ENCODE measurements at places on chromosomes 16 and 17. TPM values are rescaled to one million over a fixed set of nuclear protein-coding genes. Genes with fewer than 3 reads are reported as not detected.

The ABCA5 gene
- 21.1 TPM for polyA plus RNA-seq

The GALK1 gene
- polyA plus RNA-seq, result 22.3 TPM

The SPATA32 gene
- not detected for polyA plus RNA-seq

The TP53TG3D gene
- polyA plus RNA-seq, result not detected

The SOX15 gene
- 3.1 TPM for polyA plus RNA-seq

The ACAP1 gene
- polyA plus RNA-seq, result 8.9 TPM

DNA sequence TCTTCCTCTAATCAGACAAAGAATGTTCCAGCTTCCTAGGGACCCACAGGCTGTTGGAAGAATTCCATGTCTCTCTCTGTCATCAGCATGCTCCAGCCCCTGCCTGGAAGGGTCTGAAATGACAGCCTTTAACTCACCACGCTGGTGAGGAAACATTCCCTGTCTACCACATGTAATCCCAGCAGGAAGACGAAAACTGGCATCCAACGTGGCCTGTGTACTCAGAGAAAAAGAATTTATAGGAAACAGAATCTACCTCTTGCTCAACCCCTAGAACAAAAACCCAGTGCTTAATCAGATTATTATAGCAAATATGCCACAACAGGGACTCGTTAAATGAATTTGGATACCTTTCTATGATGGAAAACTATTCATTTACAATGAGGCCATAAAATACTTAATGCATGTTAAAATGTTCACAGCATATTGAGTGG lies 147.3 kb upstream of the FOXF1 start:
- no peak for DNase-seq

- peak; percentile 2 for DNase-seq
Measured at GRCh38 chr16:76386784-76387183, 109.6 kb downstream of the CNTNAP4 start.

GRCh38 chr17:29041571-29041970 lies 1.4 kb upstream of the PIPOX start:
- DNase-seq, result no peak

DNA sequence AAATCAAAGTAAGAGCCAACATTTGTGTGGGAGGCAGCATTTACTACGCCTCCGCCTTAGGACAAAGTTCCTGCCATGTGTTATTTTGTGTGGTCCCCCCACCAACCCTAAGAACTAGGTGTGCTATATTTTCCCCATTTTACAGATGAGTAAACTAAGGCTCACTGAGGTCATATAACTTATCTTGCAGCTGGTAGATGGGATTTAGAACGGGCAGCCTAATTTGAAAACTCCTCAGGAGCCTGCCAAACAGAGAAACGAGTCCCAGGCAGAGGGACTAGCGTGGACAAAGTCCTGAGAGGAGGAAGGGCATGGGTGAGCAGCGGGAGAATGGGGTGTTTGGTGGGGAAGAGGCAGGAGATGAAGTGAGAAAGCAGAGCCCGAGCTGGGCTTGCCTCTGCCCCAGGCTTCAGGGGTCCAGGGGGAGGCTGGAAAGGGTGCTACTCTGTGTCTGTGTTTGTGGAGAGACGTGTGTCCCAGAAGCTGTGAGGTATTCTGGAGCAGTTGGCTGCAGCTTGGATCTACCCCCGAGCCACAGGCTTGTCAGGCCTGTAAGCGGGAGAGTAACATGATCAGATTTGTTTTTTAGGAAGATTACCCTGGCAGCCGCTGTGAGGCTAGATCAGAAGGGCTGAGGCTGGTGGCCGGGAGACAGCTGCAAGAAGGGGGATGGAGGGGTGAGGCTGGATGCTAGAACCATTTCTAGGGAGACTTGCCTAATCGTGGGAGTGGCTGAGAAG lies 5.0 kb downstream of the MLLT6 start:
- peak; percentile 51 for DNase-seq

DNA sequence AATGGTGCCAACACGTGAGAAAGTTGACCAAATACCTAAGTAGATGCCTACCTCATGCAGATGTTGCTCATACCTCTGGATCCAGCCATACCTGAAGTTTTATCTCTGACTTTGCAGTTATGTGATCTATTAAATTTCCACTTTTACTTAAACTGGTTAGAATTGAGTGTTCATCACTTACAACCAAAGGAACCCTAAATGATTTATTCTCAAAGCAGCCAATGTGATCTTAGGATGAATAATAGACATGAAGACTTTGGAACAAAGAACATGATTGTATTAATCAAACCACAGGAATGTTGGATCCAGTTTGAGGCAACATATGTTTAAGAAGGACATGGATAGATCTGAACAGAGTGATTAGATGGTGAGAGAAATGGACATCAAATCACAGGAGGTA lies 68.7 kb downstream of the IRX6 start:
- DNase-seq, result no peak

DNA sequence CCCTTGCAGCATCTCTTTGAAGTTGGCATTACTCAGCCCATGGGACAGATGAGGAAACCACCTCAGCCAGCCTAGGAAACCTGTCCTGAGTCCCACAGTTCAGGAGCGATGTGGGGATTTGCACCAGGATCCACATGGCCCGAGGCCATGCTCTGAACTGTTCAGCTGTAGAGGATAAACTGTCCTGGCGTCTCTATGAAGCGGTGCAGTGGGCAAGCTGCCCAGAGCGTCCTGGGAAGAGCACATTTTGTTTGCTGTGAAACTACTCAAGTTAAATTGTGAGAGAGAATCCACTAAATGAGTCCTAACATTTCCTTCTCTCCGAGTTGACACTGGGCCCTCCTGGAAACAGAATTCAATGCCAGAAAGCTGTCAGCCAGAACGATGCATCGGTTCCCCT lies 276.6 kb upstream of the TNRC6C start:
- DNase-seq, result peak; percentile 71

DNA sequence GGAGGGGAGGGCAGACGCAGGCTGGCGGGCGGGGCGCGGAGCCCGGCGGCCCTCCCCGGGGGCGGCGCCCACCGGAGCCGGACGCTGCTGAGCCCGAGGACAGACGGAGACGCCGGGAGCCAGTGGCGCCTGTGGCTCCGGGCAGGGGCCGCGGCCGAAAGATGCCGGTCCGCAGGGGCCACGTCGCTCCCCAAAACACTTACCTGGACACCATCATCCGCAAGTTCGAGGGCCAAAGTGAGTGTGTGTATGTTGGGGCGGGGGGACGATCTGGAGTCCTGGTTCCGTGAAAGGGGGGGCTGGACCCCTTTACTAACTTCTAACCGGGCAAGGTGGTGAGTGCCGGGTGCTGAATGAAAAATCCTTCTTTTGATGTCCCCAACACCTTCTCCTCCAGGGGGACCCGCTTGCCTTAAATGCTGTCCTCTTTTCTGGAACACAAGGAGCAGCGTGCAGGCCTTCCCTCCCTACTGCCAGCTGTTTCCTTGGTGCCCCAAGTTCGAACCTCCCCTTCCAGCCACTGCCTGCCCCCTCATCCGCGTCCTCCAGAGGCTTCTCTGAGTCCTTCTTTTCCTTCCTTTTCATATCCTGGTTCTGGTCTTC lies at the start of gene KCNH6:
KCNH6 (plus strand) TSS at position 106 of the 603 bp plus-strand sequence; CDS start at position 162, 56 bp downstream.
- no peak for DNase-seq

DNA sequence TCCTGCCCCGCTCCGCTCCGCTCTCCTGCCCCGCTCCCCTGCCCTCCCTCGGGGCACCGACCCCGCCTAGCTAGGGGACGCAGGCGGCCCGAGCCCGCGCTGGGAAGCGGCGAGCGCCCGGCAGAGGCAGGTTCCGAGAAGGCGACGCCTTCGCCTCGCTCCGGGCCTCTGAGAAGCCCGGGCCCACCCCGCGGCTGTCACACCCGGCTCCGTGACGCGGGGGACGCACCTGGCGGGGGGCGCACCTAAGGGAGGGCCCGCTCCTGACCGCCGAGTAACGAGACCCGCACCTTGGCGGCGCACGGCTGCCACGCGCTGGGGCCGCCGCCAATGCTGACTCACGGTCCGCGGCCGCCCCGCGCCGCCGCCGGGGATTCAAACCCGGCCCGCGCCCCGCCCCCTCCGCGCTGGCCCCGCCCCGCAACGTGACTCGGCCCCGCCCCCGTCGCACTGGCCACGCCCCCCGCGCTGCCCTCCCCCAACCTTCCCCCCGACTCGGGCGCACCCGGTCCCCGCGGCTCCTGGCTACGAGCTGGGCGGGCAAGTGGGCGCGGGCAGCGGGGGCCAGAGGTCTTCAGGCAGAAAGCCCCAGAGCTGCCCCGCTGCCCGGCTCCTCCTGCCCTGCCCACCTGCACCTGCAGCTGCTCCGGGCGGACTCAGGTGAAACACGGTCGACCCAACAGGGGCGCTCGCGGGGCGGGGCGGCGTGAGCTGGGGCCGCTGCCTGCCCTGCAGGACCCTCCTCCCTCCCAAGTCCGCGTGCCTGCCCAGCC lies 27.8 kb downstream of the GNPTG start:
- peak; percentile 32 for DNase-seq

- DNase-seq, result no peak
Measured at GRCh38 chr17:81854974-81855774, 5.2 kb downstream of the P4HB start.

DNA sequence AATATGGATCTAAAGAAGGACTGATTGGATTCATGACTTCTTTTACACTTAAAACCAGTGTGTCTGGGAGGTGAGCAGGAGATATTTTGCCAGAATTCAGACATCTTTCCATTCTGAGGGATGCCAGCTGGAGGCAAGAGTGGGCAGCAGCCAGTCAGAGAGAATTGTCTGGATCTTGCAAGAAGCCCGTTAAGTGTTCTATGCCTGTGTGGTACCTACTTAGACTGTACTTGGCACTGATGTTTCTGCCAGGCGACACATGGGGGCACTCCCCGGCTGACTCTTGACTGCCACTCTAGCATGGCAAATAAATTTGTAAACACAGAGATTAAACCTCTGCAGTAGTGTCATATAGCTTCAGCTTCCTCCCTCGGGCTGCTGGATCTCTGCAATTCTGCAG lies 247.7 kb downstream of the UTP18 start:
- DNase-seq, result no peak

DNA sequence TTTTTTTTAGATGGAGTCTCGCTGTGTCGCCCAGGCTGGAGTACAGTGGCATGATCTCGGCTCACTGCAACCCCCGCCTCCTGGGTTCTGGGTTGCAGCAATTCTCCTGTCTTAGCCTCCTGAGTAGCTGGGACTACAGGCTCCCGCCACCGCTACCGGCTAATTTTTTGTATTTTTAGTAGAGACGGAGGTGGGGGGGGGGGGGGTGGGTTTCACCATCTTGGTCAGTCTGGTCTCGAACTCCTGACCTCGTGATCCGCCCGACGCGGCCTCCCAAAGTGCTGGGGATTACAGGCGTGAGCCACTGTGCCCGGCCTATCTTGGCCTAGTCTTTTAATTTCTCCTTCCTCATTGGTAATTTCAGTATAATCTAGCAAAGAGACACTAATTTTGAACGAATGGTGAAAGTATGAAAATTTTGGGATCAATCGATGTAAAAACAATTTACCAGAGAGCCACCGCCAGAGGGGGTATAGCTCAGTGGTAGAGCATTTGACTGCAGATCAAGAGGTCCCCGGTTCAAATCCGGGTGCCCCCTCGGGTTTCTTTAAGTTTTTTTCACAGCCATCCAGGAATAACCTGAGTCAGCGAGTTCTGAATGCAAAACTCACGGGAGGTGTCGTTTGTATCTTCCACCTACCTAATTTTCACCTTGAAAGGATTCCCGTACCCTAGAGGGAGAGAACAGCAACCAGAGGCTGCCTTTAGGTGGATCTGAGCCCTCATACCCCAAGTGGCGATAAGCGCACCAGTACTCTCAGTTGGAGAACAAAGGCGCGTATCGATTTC lies 2.5 kb upstream of the LASP1 start:
- peak; percentile 63 for DNase-seq

Measured in muscle of back (tissue), 13 donors.